ENCODE measurements at places on chromosomes 2 and 18. TPM values are rescaled to one million over a fixed set of nuclear protein-coding genes. Genes with fewer than 3 reads are reported as not detected.

Gene NLRC4
- not detected for total RNA-seq

Gene ETAA1
- 21.1 TPM for total RNA-seq

Gene GREB1L
- total RNA-seq, result 25.5 TPM

Gene CCDC150
- total RNA-seq, result 18.0 TPM

Gene EXOC6B
- total RNA-seq, result 104 TPM

Gene OTOS
- not detected for total RNA-seq

Gene SLC14A1
- total RNA-seq, result not detected

Gene IL1F10
- not detected for total RNA-seq

Gene GREB1
- total RNA-seq, result 22.9 TPM

Measured in mesothelial cell of epicardium (in vitro differentiated cells).